ENCODE measurements at places on chromosomes 2 and 18. TPM values are rescaled to one million over a fixed set of nuclear protein-coding genes. Genes with fewer than 3 reads are reported as not detected.
A peak's percentile ranks its signal among the peaks of the same experiment; 100 is the strongest.

The MOCOS gene
- polyA plus RNA-seq, result not detected

- H3K27me3 ChIP-seq, result no peaks in the 10 kb centered on the region
- no peaks in the 10 kb centered on the region for H3K4me1 ChIP-seq
- H3K27ac ChIP-seq, result no peak overlapping the region
- no peaks in the 10 kb centered on the region for H3K36me3 ChIP-seq
Observed at GRCh38 chr2:145760781-145761649, 1241.1 kb upstream of the ZEB2 start.

DNA sequence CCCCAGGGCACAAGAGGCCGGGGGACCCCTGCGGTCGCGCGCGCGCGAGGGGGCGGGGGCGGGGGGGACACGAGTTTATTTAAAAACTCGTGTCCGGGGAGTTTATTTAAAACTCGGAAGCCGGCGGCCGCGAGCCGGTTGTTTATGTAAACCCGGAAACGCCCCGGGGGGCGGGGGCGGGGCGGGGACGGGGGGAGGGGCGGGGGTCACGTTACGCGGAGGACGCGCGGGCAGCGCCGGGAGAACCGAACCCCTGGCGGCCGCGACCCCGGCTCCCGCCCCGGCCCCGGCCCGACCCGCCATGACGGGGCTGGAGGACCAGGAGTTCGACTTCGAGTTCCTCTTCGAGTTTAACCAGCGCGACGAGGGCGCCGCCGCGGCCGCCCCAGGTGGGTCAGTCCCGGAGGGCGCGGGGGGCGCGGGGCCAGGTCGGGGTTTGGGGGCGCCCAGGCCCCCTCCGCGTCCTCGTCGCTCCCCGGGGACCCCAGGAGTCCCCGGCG is 4.4 kb downstream of the NFATC1 start:
- peak; percentile 55 for DNase-seq

- H3K4me3 ChIP-seq, result peak overlapping the region; percentile 94
- peaks cover 37% of the 10 kb centered on the region for H3K4me1 ChIP-seq
- no peaks in the 10 kb centered on the region for H3K36me3 ChIP-seq
- no peaks in the 10 kb centered on the region for H3K27me3 ChIP-seq
- DNase-seq, result peak; percentile 73
Observed at GRCh38 chr18:62524440-62525200, 1.8 kb downstream of the ZCCHC2 start.

GRCh38 chr2:105912081-105912480 is 167.4 kb downstream of the NCK2 start:
- DNase-seq, result no peak
- peaks cover 18% of the 10 kb centered on the region for H3K4me1 ChIP-seq
- no peak overlapping the region for H3K27ac ChIP-seq
- H3K27me3 ChIP-seq, result no peaks in the 10 kb centered on the region
- H3K36me3 ChIP-seq, result peaks cover 12% of the 10 kb centered on the region

The RNF125 gene
- 18.6 TPM for polyA plus RNA-seq

The IL18R1 gene
- polyA plus RNA-seq, result 1.7 TPM

- H3K36me3 ChIP-seq, result peaks cover 9% of the 10 kb centered on the region
- no peaks in the 10 kb centered on the region for H3K27me3 ChIP-seq
- no peak overlapping the region for H3K27ac ChIP-seq
- DNase-seq, result no peak
- no peak overlapping the region for H3K4me3 ChIP-seq
Observed at GRCh38 chr2:55087936-55088335, 37.7 kb upstream of the RTN4 start.

The SLC16A14 gene
- polyA plus RNA-seq, result 0.44 TPM

DNA sequence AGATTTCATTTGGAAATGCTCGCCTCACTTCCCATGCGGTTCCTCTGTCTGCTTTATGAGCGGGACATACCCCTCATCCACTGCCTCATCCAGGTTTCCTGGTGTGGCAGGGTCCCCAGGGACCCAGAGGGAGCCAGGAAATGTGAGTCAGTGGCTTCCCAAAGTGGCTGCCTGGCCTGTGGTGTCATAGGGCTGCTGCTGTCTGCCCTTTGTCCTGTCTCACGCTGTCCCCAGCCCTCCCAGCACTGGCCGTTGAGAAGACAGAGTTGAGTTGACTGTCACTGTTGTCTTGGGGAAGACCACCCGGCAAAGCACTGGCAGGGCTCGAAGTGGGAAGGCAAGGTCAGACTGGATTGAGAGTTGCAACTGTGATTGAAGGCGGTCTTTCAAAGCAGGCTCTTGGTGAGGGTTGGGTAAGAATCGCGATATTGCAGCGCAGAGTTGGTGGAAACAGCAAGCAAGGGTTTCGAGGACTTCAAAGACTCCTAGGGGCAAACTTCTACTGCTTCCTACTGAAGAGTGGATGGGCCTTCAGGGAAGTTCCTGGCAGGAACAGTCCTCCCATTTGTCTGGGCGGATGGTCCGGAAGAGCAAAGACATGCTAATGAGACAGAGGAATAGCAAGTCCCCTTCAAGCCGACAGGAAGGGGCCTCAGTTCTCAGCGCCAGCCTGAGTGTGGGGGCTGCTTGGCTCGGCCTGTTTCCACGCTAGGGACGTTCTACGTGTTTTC is 33.9 kb downstream of the RAB31 start:
- no peak overlapping the region for H3K4me3 ChIP-seq
- no peak overlapping the region for H3K27ac ChIP-seq
- H3K27me3 ChIP-seq, result no peaks in the 10 kb centered on the region
- no peak for DNase-seq
- peaks cover 11% of the 10 kb centered on the region for H3K4me1 ChIP-seq
